ENCODE measurements at places on chromosomes 5 and 9.

DNA sequence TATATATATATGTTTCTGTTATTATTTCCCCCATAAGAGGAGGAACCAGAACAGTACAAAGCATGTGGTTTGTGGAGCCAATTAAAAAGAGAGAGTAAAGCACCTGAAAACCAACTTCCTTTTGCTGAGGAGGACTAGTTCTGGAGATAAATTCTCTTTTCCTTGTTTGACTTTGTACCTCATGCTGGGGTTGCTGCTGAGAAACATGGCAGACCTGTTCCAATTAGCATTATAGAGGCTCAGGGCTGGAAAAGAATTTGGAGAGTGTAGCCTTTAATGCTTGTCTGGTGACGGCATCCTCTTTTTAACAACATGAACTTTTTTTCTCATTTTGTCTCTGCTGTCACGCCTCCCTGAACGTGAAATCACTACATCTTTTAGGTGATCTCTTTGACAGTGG lies 32.8 kb upstream of the NMUR2 start:
- no peak for DNase-seq

DNA sequence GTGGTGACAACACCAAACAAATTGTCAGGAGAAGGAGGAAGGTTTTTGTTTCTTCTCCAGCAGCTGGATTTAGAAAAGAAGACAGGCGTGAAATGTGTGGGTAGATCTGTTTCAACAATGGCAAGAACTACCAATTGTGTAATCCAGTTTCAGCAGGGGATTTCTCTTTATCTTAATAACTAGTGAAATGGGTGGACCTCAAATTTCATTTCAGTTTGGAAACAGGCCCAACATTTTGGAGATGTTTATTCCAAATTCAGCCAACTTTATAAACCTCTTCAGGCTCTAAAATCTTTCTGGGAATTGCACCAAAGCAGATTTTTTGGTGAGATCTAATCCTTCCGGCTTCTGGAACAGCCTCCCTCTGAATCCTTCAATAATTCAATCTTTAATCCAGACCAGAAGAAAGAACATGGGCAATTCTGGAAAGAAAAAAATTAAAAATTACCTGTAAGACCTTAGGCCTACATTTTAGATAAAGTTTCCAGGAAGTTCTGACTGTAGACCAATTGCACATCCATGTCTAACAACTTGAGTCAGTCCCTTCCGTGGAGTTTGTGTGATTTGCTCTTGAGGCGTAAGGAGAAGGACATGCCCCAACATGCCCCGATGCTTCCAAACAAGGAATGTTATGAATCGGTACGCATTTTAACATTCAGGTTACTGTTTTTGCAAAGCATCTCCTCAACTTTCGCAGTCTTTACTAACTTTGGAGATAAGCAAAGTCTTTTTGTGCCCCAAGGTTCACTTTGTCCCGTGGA lies 423.6 kb downstream of the IRX1 start:
- no peak for DNase-seq

- no peak for DNase-seq
Measured at GRCh38 chr9:35763803-35764202, 9.7 kb upstream of the MSMP start.

- DNase-seq: no peak
Measured at GRCh38 chr5:95647886-95648860, 1.6 kb downstream of the RFESD start.

DNA sequence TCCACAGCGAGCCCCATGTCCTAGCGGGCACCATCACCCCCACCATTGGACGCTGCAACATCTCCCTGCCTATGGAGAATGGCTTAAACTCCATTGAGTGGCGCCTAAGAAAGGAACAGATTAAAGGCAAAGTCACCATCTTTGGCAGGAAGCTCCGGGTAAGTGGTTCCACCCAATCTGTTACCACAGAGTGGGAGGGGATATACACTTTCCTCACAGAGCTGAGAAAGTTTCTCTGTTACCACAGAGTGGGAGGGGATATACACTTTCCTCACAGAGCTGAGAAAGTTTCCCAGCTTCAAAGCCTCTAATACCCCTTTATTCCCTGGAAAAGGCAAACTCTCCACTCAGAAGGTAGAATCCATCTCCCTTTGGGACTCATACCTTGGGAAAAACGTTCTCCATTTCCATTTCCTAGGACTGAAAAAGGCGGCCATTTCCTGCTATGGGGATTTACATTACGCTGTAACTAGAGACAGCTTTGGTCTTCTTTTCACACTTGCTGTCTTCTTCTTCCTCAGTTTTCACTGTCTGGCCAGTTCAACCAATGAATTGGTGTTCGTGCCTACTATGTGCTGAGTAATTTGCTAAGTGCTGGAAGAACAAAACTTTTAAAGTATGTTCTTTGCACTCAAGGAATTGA lies 63.4 kb upstream of the WWC1 start:
- no peak for DNase-seq

- no peak for DNase-seq
Measured at GRCh38 chr5:82205005-82205404, 73.1 kb downstream of the RPS23 start.

GRCh38 chr9:85600675-85601263 lies 141.0 kb downstream of the AGTPBP1 start:
- DNase-seq: no peak

DNA sequence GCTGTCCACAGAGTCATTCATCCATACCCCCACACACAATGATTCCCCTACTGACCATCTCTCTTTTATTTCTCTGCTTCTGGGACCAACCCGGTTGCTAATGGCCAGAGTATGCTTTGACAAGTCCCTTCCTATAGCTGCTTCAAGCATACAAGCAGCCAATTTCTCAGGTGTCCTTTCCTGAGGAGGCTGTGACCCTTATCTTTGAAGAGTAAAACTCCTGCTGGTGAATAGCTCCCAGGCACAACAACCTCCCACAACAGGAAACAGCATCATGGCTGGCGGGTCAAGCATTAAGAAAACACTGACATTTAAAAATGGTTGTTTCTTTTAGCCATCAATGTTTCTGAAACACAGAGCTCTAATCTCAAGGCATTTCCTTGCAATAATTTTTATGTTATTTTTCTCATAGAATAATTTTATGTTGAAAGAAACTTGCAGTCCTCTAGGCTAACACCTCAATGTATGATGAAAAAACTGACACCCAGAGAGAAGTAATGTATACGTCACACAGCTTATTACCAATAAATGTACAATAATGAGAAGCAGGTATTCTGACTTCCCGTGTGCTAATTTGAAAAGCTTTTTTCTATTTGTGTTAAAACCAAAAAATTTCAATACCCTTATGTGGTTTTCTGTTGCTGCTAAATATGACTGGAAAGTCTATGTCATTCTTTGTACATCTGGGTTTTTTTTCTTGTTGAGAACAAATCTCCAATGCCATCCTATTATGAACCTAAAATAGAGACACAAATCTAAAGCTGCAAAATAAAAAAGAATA lies 7.5 kb upstream of the PAM start:
- DNase-seq: no peak
